ENCODE measurements at places on chromosomes 11 and 22.

GRCh38 chr11:47854667-47855066, 6.5 kb upstream of the NUP160 start:
- no peak for DNase-seq

GRCh38 chr11:84865791-84866535, 761.2 kb downstream of the DLG2 start:
- no peak for DNase-seq

- no peak for DNase-seq
These were observed 1.6 kb upstream of the FGF19 start for GRCh38 chr11:69705351-69705811.

DNA sequence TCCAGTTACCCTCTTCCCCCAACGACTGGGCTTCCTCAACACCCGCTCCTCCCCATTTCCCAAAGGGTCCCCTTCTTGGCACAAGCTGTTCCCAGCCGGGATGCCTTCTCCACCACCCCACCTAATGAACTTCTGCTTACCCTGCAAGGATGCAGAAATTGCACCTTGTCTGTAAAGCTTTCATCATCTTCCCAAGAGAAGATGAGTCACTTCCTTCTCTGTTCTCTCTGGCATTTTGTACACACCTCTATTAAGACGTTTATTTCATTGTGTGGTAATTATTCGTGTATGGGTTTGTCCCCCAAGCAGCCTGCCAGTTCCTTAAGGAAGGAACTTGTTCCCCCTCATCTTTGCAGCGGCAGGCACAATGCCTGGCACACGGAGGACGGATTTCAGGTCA, 351.1 kb downstream of the CADM1 start:
- DNase-seq: no peak

DNA sequence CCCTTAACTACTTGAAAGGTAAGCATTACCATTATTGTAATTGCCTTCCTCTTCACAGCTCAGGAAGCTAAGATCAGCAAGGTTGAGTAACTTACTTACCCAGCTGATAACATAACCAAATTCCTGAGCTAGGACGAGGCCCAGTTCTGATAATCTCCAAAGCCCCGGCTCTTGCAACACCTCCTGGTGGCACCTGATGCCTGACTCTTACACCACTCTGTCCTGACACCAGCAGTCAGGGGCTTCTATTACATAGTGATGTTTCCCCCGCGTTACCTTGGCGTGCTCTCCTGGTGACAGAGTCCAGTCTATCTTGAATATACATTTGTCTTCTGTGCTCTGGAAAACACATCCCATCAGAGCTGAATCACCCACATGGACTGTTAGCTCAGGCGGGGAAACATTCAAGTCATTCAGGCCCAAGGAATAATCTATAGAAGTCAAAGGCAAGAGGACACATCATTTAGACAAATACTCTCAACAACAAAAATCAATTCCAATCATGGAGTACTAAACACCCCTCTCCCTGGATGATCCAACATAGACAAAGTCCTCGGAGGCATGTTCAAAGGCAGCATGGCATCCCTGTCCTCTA, 12.6 kb downstream of the JAML start:
- no peak for DNase-seq

- DNase-seq: no peak
These were observed 2.8 kb upstream of the TSPO start for GRCh38 chr22:43148581-43148980.

GRCh38 chr11:115217726-115218311, 286.4 kb downstream of the CADM1 start:
- DNase-seq: no peak

DNA sequence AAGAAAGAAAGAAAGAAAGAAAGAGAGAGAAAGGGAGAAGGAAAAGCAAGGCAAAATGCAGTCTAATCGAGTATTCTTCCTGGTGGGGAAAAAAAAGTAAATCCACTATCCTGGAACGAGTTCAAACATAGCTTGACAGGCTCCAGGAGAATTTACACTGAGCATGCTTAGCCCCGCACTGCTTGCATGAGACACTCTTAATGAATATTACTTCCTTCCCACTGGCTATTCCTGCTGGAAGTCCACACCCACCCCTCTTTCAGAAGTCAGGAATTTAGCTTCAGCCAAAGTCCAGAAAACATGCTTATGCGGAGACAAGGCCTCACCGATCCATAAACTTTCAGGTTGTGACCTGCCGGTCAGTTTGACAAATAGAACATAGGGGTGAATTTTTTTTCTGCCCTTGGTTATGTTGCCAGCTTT, 251.8 kb upstream of the BLID start:
- DNase-seq: no peak

- no peak for DNase-seq
These were observed 393 bp downstream of the RELA start for GRCh38 chr11:65662247-65662798.

DNA sequence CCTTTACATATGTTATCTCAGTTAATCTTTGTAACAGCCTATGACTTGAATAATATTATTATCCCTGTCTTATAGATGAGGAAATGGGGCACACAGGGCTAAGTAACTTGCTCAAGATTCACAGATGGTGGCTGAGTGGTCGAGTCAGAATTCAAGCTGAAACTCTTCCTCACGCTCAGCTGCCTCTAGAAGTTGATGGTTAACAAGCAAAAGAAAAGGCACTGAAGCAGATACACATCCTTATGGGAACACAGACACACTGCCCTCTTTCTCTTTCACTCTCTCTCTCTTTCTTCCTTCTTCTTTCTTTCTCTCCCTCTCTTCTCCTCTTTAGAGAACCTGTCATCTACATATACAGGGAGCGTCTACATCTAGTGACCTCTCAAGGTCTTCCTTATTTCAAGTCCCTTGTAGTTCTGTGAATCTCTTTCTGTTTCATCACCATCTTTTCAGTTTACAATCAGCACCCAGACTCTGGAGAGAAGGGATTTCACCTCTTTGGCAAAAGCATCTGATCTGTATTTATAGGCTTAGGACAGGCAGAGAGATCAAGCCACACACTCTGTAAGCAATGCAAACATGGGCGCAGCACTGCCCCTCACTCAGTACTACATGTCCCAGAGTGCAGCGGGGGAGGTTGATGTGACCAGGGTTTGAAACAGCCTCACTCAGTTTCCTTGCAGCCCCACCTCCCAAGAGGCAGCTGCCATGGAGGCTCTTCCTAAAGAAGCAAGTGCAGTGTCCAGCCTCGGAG, 75.7 kb downstream of the GRAMD1B start:
- DNase-seq: no peak

GRCh38 chr11:37841016-37841415, 1243.0 kb upstream of the RAG2 start:
- DNase-seq: no peak

DNA sequence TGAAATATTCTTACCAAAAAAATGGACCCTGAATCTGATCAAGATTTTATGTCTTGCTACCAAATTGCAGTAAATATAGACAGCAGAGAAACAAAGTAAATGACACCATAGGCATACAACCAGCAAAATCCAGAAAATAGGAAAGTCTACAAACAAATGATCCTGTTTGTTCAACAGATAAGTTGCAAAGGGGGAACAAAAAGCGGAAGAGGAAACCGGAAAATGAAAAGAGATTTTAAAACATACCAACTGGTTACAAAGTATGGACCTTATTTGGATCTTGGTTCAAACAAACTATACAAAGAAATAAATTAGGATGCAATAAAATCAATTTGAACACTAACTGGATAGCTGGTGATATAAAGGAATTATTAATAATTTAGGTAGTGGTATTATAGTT, 92.0 kb downstream of the TMPRSS5 start:
- no peak for DNase-seq

DNA sequence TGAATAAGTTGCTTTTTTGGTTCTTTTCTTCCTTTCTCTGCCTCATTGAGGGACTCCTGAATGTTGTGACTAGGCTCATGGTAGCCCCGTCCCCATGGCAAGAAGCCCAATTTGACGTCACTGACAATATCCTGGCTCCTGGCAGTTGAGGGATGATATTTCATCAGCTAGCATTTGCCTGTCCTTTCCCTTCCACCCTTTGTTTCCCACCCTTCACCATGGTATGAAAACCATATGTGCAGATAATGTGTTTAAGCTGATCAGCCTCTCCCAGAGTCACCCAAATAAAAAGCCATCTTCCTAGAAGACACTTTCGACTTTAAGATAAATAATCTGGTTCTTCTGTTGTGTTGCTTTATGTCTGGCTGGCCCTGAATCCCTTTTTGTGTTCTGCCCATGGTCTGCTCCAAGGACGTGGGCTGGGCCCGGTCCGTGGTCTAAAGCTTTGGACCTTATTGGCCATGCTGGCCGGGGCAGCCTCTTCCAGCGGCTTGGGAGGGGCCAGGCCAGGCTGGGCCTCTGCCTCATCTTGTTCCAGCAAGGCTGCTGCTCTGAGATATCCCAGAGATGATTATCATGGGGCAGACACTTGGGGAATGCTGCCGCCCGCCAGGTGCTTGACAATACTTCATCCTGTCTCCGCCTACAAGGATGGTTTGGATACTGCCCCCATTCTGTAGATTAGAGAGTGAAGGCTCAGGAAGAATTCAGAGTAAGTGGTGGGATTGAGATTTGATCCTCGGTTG, 5.1 kb downstream of the TSPAN18 start:
- no peak for DNase-seq

DNA sequence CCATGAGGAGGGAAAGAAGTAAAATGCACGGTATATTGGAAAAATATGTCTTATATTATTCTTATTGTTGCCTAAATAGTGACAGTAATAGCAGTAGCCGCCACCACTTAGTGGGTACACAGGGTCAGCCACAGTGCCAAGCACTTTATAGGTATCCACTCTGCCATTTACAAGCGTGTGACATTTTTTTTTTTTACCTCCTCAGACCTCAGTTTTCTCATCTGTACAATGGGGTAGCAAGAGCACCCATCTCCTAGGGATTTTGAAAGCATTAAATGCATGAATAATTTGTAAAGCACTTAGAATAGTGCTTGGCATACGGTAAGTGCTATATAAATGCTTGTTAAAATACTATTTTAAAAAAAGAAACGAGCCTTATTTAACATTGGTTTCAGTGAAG, 8.9 kb downstream of the RTN4RL2 start:
- DNase-seq: no peak

GRCh38 chr22:19062139-19062942, 59.9 kb downstream of the DGCR2 start:
- no peak for DNase-seq

DNA sequence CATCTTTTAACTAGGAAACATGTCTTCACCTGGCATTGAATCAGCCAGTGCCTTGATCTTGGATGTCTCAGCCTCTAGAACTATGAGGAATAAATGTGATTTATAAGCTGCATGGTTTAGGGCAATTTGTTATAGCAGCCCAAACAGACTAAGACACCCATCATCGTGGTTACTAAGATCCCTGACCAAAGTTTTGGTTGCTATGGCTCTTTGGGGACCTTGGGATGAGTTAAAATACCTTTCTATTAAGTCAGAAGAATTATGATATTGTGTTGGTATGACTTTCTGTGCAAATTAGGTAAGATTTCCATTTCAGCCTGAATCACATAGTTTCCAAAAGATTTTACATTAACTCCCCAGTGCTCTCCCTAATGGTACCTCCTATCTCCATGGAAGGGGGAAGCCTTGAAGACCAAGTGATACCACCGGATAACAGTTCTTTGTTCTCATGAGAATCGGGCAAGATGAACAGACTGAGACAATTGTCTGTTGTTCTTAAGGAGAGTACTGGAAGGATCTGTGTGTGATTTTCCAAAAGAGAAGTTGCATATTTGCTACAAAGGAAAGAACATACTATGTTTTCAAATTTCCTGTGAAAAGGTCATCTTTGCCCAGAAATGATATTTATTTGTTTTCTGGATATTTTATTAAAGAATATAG, 60.4 kb upstream of the UBASH3B start:
- DNase-seq: no peak

- no peak for DNase-seq
These were observed 12.1 kb downstream of the GATD1 start for GRCh38 chr11:765025-765801.

DNA sequence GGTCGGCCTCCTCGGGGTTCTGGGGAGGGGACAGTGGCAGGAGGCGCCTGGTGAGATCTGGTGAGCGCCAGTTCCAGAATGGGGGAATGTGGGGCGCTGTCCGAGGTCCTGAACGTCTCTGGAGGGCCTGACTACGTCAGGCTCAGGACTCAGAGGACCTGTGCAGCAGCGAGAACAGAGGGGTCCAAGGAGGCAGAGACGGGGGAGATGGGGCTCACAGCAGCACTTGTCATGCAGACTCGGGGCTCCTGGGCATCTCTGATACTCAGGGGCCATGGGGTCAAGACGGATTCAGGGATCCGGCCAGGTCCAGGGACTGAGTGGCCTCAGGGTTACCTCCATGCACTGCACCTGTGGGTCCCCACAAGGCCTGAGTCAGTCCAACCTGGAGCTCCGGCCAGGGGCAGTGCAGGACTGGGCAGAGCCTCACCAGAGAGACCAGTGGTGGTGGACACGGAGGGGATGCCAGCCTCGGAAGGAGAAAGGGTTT, 92.2 kb downstream of the BRD1 start:
- DNase-seq: no peak

GRCh38 chr11:87892291-87892690, 283.0 kb downstream of the RAB38 start:
- DNase-seq: no peak

DNA sequence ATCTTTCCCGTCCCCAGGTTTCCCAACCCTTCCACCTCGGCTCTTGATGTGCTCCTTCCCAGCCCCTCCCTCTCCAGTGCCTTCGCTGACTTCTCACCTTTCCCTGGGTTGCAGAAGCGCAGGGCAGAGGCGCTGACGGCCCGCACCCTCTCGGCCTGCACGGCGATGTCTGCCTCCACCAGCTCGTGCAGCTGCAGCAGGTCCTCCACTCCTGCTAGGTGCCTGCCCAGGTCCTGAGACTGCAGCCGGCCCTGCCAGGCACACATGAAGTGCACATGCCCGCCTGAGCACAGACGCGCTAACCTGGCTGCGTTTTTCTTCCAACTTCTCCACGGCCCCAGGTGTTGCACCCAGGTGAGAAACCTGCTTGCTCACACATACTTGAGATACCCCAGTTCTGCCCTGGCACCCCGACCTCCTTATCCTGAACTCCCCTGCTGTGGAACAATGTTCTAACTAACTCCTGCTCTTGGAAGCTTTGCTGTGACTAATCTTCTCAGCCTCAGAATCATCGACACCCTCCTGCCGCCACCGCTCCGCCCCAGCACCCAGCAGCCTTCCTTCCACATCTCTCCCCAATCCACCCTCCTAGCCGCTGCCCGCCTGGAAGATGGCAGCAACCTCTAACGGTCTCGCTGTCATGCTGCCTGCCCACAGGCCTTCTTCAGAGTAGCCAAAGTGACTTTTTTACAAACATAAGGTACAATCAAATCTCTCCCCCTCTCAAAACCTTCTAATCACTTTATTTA, 23.3 kb downstream of the SPTBN2 start:
- no peak for DNase-seq
